ENCODE measurements at places on chromosomes 6 and 20.
A peak's percentile ranks its signal among the peaks of the same experiment; 100 is the strongest.

DNA sequence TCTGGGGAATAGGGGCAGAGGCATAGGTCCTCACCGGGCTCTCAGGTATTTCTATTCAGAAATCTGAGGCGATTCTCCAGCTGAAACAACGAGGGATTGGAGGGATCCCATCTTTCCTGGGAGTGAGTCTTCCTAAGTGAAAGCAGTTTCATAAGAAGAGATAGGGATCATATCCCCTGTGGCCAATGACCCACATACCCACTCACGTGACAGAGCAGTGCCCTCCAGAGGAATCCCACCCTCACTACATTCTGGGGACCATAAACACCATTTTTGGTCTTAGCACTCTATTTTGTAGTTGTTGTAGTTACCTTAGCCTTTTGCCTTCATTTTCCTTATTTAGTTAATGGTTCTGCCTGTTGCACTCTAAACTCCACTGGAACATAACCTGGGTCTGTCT is 121.1 kb downstream of the GPR63 start:
- no peak for DNase-seq

DNA sequence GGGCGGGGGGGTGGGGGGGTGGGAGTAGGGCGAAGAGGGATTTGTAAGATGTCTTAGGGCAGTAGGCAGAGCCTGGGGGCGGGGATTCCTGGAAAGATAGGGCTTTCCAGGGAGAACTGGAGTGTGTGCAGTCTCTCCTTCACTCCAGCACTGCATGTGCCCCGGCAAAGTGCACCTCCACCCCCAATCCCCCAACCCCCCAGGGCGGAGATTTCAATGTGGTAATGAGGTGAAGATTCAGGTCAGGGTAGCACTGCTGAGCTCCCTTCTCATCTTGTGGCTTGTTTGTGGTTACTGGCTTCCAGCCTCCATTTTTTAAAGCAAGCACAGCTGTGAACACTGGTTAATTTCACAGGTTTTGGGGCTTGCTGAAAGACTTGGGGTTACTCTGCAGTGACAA is 5.9 kb downstream of the TMEM239 start:
- no peak for DNase-seq

DNA sequence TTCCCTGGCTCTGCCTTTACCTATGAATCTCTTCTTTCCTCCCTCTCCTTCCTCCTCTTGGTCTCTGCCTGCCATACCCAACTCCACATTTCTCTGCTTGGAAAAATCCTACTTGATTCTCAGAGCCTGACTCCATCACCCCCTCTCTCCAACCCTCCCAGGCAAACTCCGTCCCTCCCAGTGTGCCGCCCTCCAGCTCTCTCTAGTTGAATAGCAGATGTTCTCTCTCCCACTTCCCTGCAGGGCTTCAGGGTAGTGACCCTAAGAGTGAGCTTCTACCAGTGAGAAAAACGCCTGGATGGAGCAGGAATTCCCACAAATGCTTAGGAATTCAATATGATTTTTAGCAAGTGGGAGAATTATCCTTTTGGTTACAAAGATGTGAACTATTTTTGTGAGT is 141.6 kb downstream of the MTHFD1L start:
- no peak for DNase-seq

DNA sequence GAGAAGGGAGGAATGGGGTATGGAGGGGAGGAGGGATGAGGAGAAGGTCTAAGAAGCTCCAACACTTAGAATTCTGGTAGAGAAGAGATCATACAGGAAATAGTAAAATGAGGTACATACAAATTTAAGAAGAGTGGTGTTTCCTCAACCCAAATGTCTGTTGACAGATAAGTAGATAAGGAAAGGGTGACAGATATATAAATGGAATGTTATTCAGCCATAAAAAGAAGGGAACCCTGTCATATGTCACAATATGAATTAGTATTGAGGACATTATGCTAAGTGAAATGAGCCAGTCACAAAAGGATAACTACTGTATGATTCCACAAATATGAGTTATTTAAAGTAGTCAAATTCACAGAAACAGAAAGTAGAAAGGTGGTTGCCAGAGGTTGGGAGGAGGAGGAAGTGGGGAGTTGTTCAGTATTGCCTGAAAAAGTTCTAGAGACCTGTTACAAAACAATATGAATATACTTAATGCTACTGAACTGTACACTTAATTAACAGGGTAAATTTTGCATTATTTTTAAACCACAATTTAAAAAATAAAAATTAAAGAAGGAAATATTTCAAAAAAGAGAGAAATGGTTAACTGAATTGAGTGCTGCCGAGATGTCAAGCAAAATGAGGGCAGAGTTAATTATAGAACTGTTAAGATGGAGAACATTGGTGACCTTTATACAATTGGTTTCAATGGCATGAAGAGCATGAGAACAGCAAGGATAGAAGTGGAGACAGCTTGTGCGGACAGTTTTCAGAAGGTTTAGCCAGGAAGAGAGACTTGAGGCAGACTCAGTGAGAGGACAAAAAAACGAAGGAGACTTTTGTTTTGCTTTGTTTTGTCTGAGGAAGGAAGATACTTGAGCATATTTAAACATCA is 47.6 kb upstream of the ADGRF4 start:
- no peak for DNase-seq

GRCh38 chr20:2691127-2691526 is 1.5 kb upstream of the EBF4 start:
- DNase-seq, result no peak

GRCh38 chr20:20241976-20242375 is 125.9 kb upstream of the INSM1 start:
- DNase-seq, result no peak

DNA sequence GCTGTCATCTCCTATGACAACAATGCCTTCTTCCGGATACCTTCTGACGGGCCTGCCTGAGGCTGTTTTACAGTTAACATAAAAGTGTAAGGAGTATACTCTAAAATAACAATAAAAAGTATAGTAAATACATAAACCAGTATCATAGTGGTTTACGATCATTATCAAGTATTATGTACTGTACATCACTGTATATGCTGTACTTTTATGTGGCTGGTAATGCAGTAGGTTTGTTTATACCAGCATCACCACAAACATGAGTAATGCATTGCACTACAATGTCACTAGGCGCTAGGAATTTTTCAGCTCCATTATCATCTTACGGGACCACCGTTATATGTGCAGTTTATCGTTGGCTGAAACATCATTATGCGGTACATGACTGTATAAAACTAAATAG is 76.5 kb downstream of the VEGFA start:
- DNase-seq, result no peak

- DNase-seq, result peak; percentile 7
Measured at GRCh38 chr20:25984933-25985332, 288.3 kb upstream of the ZNF337 start.

GRCh38 chr6:13431861-13432465 is 55.4 kb downstream of the GFOD1 start:
- DNase-seq, result no peak

DNA sequence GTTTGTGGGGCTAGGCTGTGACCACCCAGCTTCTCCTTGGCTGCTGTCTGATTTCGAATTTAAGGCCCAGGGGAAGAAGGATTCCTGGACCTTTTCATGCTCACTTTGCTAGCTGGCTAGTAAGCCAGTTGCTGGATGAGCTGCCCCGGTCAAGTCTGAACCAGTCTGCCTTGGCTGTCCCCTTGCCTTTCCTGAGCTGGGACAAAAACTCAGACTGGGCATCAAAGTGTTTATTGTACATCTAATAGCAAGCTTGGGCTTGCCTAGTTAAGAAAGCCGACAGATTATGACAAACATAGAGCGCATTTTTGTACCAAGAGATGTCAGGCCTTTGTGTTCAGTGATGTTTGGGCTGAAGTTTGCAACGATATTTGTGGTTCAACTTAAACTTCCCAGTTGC is 750 bp upstream of the PAK5 start:
- no peak for DNase-seq

GRCh38 chr20:50590348-50590664 is 80.1 kb downstream of the PTPN1 start:
- no peak for DNase-seq

DNA sequence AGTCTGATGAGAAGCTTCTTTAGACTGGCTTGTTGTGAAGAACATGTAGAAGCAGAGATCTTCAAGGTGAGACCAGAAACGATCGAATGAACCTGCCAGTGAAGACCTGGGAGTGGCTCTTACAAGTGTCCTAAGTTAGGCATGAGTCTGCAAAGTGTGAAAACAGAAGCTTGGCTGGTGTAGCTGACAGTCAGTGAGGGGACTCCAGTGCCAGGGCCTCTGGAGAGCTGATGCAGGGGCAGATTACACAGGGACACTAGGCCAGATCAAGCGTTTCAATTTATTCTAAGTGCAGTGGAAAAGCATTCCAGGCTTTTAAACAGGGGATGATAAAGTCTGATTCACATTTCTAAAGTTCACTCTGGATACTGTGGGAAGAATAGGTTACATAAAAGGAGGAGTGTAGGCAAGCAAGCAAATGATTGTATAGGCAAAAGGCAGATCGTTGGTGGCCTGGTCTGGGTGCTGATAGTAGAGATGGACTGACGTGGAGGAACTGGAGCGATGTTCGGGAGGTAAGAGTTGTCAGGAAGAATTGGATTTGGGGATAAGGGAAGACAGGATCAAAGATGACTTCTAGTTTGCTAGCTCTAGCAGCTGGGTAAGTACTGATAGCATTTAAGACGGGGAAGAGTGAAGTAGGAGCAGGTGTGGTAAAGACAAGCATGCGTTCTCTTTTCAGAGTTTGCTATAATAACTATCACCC is 133.5 kb downstream of the MAN1A1 start:
- no peak for DNase-seq

- DNase-seq, result peak; percentile 13
Measured at GRCh38 chr20:31717478-31718201, 5.0 kb downstream of the BCL2L1 start.

DNA sequence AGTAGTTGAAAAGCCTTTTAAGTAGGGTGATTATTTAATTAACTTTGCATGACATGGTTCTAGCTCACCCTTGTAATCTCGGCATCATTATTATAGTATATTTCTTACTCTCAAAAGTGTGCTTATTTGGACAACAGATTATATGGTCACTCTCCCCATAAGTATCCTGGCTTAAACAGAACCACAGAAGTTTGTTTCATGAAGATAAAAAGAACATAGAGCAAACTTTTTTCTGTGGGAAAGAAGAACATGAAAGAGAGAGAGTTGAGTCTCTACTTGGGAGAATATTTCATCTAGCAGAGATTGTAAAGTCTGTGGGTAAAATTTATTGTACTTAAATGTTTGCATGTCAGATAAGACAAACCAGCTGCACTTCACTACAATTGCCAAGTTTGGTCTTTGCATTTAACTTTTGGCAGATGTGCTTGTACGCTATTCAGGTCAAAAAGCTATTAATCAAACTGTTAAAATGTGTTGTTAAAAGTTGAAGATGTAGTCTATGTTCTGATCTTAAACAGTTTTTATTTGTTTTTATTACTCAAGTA is 33.4 kb upstream of the PRIM2 start:
- DNase-seq, result no peak

DNA sequence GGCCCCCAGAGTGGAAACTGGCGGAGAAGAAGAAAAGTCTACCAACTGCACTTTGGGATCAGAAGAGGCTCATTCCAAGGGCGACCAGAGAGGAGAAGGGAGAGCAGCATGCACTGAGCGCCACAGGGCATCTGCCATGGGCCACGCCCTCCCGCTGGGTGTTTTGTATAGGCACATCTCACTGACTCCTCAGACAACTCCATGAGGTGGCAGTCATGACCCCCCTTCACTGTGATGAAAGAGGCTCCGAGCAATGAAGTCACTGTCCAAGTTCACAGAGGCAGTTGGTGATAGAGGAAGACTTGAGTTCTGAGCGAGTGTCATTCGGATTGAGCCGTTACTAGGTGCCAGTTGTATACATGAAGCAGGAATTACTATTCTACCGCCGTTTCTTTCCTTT is 15.4 kb downstream of the BPIFB1 start:
- DNase-seq, result no peak

DNA sequence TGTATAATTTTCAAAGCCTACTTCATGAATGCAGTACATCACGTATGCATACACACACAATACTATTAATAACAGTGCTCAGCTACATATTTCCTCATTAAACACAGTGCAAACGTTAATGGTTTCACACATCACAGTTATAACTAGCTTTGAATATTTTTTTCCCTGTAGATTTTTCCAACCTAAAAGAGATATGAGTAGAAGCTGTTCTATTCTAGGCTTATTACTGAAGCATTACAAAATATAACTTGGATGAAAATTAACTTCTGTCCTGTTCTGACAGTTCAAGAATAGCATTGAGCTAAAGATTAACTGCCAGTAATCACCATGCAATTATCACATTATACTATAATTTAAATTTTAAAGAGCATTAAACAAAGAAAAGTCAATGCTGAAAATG is 6.2 kb downstream of the LMBRD1 start:
- no peak for DNase-seq

DNA sequence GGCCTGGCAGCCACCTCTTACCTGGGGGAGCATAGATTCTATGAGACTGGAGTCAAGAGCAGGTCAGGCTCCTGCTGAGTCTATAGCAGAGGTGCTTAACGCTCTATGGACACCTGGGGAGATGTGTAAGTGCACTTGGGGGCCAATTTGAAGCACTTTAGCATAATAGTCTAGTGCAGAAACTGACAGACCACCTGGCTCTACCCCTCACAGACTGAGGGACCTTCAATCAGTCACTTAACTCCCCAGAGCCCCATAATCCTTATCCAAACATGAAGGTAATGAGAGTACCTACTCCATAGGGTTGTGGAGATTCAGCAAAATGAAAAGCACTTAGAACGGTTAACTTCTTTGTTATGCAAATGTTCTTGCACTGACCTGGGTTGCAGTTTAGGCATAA is 87.3 kb upstream of the SLC22A16 start:
- no peak for DNase-seq

GRCh38 chr6:144285798-144286502 is 815 bp downstream of the UTRN start:
- DNase-seq, result no peak

- DNase-seq, result no peak
Measured at GRCh38 chr6:113669606-113670005, 187.5 kb upstream of the MARCKS start.

- DNase-seq, result no peak
Measured at GRCh38 chr6:108052706-108053105, 21.8 kb downstream of the OSTM1 start.

- DNase-seq, result no peak
Measured at GRCh38 chr6:147212622-147213021, 8.4 kb downstream of the STXBP5 start.

- no peak for DNase-seq
Measured at GRCh38 chr20:58483470-58483869, 31.7 kb downstream of the APCDD1L start.

DNA sequence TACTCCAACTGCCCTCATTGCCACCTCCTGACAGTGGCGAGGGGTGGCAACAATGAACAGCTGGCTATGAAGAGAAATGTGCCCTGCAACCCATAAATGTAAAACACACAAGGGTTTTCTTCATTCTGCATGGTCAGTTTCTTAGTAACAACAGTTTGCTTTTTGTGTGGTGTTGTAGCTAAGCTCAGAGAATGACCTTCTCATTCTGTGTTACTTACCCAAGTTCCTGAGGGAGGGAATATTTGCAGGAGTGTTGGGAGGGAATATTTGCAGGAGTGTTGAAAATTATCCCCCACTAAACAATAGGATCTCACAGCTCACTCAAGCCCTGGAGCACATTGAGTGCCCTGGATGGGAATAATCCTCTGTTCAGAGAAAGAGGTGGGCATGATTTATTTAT is 456.4 kb upstream of the CDH4 start:
- DNase-seq, result no peak

- no peak for DNase-seq
Measured at GRCh38 chr20:11329271-11329670, 588.4 kb upstream of the BTBD3 start.

GRCh38 chr20:53292347-53292746 is 301.3 kb downstream of the ZNF217 start:
- DNase-seq, result no peak
